ENCODE measurements at places on chromosomes 5 and 9.

DNA sequence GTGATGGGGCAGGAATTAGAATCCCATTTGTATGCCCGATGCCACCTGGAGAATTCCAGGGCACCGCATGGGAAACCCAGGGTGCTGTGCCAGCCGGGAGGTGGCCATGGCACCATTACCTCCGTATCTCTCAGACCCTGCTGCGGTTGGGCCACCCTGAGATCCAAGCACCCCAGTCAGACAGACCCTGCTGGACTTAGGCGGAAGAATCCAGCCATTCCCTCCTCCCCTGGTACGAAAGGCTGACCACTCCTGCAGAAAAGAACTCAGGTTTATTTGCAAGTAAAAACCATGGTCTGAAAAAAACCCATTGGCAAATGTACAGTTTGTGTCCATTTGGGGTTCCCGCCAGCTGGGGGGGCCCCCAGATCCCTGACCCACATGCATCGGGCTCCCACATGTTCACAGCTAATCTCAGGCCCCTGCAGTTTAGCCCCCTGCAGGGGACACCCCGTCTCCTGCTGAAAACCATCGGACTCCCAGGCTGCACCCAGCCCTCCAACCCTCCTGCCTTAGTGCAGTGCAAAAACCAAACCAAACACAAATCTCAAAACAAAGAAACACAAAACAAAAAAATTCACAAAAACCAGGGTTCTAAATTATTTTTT lies 23.6 kb upstream of the SARDH start:
- DNase-seq: no peak

DNA sequence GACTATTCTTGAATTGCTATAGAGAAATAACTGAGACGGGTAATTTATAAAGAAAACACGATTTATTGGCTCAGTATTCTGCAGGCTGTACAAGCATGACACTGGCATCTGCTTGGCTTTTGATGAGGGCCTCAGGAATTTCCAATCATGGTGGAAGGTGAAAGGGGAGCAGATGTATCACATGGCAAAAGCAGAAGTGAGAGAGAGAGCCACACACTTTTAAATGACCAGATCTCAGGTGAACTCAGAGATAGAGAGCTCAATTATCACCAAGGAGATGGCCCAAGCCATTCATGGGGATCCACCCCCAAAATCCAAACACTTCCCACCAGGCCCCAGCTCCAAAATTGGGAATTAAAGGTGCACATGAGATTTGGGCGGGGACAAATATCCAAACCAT lies 15.3 kb downstream of the GABRA1 start:
- no peak for DNase-seq

DNA sequence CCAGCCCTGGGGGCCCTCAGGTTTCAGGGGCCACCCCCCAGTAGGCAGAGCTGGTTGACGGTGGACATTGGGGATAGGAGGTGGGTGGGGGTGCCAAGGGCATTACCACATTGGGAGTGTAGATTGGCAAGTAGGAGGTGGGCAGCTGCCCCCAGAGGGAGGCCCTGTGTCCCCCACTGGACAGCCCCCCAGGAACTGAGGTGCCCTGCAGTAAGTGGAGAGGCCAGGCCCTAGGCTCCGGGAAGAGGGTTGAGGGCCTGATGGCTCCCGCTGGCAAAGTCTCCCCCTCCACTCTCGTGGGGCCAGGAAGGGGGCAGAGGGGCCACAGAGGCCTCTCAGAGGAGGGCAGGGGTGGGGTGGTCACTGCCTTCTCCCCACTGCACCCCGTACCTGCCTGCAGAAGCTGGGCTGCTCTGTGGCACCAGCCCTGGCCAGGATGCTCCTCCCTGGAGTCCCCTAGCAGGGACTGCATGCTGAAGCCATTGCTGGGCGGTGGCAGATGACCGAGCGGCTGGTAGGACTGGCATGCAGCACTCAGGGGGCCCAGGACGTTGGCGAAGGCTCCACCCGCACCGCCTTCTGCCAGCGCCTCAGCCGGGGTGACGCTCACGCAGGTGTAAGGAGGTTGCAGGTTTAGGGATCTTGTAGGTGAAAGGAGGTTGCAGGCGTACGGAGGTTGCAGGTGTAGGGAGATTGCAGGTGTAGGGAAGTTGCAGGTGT lies 89.6 kb upstream of the CACNA1B start:
- no peak for DNase-seq

DNA sequence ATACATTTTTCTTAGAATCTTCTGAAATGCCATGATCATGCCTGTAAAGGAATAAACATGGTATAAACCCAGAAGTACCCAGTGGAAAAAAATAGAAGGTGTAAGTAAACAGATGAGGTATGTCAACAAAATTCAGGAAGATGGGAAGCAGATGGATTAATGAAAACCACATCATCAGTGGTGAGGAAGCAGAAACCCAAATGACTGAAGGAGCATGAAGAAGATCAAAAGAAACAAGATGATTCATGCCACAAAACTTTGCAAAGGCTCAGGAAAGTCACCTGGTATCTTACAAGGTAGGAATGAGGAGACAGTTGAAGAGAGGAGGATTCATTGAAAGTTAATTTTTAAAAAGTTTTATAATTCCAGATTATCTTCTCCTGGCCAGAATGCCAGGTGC lies 132.8 kb upstream of the PAPPA start:
- DNase-seq: no peak

DNA sequence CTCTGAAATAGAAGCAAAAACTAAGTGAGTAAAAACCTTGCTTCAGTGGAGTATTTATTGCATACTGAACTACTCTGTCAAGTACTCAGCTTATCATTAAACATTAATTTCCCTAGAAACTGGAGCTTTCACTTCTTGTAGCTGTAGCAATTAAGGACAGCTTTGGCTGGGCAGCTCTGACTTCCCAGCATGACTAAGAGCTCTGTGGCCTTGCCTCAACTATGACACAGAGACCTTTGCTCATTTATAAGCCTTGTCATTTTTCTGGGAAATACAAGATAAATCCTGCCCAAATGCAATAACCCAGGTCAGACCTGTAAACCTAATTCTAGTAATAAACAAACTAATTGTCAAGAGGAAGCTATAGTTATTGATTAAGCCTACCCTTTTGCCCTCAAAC lies 65.4 kb upstream of the STK32A start:
- no peak for DNase-seq

DNA sequence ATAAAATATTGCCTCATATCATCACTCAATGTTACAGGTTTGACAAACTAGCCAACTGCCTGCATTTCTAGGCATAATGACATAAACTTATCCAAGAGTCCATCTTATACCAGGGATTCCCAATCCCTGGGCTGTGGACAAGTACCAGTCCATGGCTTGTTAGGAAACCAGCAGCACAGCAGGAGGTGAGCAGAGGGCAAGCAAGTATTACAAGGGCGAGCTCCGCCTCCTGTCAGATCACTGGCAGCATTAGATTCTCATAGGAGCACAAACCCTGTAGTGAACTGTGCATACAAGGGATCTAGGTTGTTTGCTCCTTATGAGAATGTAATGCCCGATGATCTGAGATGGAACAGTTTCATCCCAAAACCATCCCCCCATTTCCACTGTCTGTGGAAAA lies 144.9 kb downstream of the PRKACG start:
- no peak for DNase-seq

- DNase-seq: no peak
These were observed 7.0 kb upstream of the NREP start for GRCh38 chr5:111764019-111764418.

DNA sequence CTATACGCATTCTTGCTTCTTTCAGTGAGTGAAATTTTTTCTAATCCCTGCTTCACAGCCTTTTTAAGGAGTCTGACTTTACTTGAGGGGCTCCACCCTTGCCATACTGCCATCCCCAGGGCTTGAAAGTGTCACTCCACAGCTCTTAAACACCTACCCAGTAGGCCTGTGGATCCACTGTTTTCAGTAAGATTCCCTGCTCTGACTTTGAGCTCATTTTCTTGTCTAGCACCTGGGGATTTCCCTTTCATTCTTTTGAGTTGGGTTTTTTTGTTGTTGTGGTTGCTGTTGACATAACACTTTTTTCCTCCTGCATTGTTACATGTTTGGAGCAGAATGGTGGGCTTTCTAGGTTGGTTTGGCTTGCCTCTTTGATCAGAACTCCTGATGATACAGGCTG lies 23.6 kb downstream of the SREK1IP1 start:
- DNase-seq: no peak

DNA sequence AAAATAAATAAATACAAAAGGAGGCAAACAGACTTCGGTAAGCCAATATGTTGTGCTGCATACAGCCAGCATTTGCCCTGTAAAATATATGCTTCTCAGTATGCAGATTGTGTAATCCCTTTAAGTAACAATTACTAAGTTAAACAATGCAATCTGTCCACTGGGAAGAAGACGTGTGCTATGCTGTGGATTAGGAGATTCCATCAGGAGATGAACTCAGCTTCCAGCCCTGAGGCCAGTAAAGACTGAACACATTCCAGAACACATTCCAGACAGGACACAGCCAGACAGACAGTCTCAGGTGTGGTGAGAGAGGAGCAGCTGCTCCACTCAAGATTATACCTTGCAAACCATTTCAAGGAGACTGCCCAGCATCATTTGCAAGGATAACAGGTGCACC lies 97.8 kb downstream of the MPDZ start:
- no peak for DNase-seq

GRCh38 chr5:1669276-1670155 lies 130.1 kb downstream of the MRPL36 start:
- no peak for DNase-seq

GRCh38 chr9:105188746-105189145 lies 55.7 kb upstream of the SLC44A1 start:
- no peak for DNase-seq

DNA sequence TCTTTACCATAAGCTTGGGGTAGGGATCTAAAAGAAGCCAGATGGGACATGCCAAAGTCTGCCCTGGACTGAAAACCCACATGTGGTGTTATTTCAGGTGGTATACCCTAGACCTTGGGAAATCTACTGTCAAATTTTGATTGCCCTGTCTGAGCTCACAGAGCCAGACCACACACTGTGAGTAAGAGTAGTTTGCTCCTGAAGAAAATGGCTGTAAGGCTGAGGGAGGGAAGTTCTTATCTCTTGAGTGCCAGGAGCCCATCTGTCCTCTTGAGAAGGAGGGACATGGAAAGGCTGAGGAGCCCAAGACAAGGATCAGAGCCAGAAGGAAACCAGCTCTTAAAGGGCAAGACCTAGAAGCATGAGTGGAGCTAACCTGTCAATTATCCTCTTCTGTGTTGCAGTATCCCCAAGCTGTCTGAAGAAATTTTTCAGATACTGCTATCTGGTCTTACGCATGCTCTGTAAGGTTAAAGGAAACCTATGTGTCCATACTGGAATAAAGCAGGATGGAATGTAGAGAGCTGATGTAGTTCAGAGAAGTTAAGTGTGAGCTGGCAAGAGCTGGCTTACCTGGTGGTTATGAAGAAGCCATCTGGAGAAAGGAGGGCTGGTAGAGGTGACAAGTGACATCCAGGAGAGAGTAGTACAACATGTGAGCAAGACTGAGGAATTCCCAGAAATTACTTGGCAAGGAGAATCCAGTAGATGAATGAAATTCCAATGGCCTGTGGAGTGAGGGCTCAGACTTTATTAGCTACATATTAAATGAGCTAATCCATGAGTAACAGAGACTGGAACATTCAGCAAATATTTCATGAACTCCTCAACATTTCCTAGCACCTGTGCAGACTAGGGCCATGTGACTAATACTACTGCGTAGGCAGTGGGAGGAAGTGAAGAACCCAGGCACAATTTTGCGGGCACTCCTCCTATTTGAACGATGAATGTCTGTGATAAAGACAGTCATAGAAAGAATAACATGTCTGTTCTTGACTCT lies 389.1 kb upstream of the KIF2A start:
- DNase-seq: no peak

- no peak for DNase-seq
These were observed 192.2 kb upstream of the RPS23 start for GRCh38 chr5:82470185-82470994.

GRCh38 chr5:145104106-145104505 lies 731.0 kb downstream of the PRELID2 start:
- no peak for DNase-seq

GRCh38 chr5:142692321-142692894 lies 6.5 kb upstream of the FGF1 start:
- no peak for DNase-seq

DNA sequence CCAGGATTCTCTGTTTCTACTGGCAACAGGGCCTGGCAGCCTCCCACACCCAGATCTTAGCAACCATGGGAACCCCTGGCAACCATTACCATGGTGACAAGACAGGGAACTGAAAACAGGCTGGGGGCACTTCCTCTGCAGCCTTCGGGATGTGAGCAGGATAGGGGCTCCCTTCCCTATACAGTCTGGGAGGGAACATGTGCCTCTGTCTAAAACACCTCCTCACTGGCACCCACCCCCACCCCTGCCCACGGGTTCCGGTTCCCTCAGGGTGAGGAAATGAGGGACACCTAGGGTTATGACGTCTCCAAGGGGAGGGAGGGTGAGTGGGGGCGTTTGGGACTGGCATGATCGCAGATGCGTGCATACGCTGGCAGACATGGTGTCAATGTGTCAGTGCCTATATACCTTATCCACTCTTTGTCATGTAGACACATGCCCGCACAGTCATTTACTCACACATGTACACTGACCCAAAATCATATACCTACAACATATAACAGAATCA lies 3.0 kb upstream of the DNAJB5 start:
- DNase-seq: peak; percentile 60

DNA sequence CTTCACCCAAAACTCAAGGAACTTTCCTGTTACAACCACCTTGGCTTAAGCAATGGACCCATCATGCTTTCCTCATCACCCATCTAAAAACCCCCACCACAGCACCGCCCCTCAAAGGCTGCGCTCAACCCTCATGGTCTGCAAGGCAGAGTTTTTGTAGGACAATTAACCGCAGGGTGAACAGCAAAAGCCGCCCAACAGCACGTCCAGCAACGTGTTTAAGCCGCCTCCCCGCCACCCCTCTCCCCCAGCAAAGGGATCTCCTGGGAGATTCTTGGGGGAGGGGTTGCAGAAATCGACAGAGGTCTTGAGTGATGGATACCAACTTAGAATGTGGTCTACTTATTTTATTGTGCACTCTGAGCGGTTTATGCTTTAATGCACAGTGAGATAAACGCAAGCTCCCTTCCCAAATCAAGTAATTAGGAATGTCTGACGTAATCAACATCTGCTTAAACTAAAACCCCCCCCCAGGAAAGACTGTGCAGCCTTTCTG lies 1.9 kb downstream of the ROR2 start:
- DNase-seq: no peak

DNA sequence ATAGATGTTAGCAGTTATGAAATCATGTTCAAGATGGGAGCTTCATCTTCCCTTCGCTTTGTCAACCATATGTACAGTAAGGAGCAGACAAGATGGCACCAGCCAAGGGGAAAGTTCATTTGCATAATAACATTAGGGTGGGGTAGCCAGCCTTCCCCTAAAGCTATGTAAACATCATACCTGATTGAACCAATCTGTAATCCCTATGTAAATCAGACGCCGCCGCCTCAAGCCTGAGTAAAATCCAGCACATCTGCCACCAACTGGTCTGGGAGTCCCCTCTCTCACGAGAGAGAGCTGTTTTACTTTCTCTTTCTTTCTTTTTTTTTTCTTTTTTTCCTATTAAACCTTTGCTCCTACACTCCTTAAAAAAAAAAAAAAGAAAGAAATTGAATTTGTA lies 30.8 kb upstream of the REEP2 start:
- DNase-seq: peak; percentile 12

All from stimulated activated CD4-positive, alpha-beta T cell treated with anti-CD3 and anti-CD28 coated beads, Interleukin-4, amount 100 ng/mL, for 24 hours (primary cell).